Type B pancreatic cell (in vitro differentiated cells): ENCODE measurements at places on chromosomes 11 and 22. TPM values are rescaled to one million over a fixed set of nuclear protein-coding genes. Genes with fewer than 3 reads are reported as not detected.

The OR51G2 gene
- total RNA-seq = not detected in 2 replicates

The FAR1 gene
- 50.2 and 69.0 TPM in 2 replicates for total RNA-seq

The SLC17A6 gene
- total RNA-seq = 2.7 and 3.4 TPM in 2 replicates

The SCUBE2 gene
- 7.9 and 12.7 TPM in 2 replicates for total RNA-seq

GRCh38 chr11:33930317-33931021 is 38.6 kb upstream of the LMO2 start:
- H3K4me1 ChIP-seq = peaks cover 34% of the 10 kb centered on the region
- no peaks in the 10 kb centered on the region for H3K36me3 ChIP-seq
- no peak for DNase-seq
- peak overlapping the region; percentile 44 for H3K4me3 ChIP-seq
- H3K27me3 ChIP-seq = peaks cover 5% of the 10 kb centered on the region

DNA sequence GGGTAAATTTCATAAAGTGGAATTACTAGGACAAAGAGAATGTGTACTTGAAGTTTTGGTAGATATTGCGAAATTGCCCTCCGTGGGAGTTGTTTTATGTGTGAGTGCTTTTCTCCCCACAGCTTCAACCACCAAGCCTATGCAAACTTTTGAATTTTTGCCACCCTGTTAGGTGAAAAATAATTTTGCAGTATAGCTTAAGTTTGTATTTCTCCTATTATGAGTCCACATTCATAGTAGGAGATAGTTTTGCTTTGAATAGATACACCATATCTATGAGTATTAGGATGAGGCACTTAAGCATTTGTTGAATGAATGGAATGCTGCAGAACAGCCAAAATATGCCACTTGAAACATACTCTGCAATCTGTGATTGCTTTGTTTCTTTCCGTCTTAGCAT is 43.6 kb downstream of the UVRAG start:
- peaks cover 7% of the 10 kb centered on the region for H3K4me1 ChIP-seq
- peak overlapping the region; percentile 4 for H3K4me3 ChIP-seq
- no peak for DNase-seq
